ENCODE measurements at places on chromosomes 7 and 10.

- DNase-seq = no peak
These were observed 74.1 kb upstream of the DUSP5 start for GRCh38 chr10:110423650-110424049.

- no peak for DNase-seq
These were observed 80.6 kb upstream of the NAMPT start for GRCh38 chr7:106365252-106366005.

DNA sequence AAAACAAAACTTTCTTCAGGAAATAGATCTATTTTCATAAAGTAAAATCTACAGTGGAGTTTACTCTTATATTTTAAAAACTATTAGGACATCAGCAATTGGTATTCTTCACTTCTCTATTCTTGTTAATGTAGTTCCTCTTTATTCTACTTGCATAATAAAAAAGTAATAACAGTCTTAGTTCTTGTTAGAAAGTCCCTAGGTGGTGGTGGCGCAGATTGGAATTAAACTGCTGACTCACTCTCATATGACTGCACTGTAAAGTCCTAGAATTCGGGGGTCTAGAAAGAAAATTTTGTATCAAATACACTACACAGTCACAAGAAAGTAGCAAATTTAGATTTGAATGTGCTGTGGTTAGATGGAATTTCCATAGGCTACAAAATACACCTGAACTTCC lies 44.6 kb upstream of the TES start:
- DNase-seq = no peak

GRCh38 chr10:17155826-17156225 lies 26.2 kb upstream of the CUBN start:
- no peak for DNase-seq

GRCh38 chr10:47024046-47024322 lies 112.8 kb downstream of the PTPN20 start:
- no peak for DNase-seq

DNA sequence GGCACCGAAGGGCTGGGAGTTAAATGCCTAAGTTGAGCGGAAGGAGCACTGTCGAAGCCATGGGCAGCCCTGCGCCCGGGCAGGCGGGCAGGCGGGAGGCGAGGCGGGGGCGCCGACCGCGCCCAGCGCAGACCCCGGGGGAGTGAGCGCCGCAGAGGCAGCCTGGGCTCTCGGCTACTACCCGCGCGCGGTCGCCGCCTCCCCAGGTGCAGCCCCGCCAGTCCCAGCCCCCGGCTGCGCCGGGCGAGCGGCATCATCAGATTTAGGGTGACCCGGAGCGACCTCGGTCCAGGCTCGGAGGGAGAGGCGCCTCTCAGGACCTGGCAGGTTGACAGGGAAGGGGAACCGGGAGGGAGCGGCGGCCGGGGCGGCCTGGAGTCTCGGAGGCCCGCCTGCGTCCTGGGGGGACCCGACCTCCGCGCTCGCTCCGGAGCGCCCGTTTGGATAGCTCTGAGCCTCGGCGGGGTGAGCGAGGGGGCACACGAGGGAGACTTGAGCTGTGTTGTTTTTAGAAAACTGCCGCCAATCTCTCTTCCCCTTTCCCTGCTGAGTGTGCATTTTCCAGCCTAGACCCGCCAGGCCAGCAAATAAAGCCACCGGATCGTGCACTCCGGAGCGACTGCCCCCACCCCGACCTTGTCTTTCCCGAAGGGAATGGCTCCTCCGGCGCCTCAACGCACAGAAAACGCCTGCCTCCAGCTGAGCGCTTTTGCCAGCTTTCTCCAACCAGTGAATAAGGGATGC lies 2.3 kb upstream of the NRP1 start:
- DNase-seq = no peak

DNA sequence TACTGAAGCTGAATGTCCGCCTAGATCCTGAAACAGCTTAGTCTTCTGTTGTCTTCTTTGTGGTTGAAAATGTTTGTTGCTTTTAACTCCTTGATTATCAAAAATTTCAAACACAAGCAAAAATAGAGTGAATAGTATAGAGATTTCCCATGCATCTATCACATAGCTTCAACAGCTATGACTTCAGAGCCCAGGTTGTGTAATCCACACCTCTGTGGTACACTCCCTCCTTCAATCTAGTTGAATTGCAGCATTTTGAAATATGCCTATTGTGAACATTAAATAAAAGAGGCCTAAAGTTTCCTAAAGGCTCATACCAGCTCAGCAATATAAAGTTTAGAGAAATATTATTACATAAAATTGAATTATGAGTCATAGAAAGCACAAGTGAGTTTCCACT lies 204.7 kb upstream of the HDAC9 start:
- DNase-seq = no peak

DNA sequence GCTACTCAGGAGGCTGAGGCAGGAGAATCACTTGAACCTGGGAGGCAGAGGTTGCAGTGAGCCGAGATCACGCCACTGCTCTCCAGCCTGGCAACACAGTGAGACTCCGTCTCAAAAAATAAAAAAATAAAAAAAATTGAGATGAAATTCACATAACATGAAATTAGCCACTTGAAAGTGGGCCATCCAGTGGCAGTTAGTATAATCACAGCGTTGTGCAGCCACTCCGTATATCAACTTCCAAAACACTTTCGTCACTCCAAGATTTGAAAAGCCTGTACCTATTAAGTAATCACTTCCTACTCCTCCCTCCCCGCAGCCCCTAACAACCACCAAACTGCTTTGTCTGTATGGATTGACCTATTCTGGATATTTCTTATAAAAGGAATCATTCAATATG lies 20.7 kb upstream of the CACUL1 start:
- no peak for DNase-seq

DNA sequence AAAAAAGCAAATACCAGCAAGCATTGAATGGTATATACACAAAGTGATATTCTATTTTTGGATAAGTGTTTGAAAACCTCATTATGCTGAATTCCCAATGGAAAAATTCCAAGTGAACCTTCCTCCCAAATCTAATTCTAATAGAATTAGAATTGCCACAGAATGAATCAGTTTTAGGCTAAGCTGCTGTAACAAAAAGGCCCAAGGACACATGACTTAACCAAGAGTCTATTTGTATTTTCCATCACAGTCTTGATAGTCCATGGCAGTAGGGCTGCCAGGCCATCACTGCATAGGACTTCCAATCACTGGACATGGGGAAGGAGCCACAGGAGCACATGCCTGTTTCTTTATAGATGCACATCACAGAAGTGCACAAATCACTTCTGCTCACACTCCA lies 91.2 kb upstream of the IFRD1 start:
- DNase-seq = no peak

- DNase-seq = no peak
These were observed 36.0 kb downstream of the SFMBT2 start for GRCh38 chr10:7374795-7375194.

GRCh38 chr7:40673285-40673684 lies 538.5 kb downstream of the SUGCT start:
- no peak for DNase-seq

DNA sequence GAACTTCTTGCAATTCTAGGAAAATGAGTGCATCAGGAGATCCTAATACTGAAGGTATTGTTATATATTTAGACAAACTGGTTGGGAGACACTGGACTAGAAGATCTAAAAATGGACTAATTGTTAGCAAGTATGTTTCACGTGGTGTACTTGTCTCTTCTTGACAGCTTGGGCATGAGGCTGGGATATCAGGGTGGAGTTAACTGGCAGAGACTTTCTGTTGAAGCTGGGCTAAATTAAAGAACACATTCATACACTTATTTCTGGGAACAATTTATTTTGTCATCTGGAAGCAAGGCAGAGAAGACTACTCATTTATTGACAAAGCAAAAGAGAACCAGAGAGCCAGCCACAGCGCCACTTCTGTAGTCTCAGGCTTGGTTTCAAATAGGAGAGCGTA lies 25.9 kb downstream of the TYW1 start:
- DNase-seq = no peak

DNA sequence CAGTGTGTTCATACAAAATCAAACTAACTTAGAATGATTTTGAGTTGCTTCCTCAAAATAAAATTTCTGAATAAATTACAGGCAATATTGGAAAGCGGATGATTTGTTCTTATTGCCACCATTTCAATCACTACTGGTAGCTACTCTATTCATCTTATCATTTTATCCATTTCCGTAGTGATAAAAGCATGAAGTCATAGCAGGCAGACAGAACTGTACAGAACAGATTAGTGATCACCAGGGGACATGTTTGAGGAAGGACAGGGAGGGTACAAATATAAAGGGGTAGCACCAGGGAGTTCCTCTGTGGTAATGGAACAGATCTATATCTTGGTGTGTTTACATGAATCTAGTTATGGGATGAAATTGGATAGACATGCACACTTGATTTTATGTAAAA lies 138.5 kb downstream of the WNT2 start:
- DNase-seq = no peak

- no peak for DNase-seq
These were observed 45.4 kb upstream of the GDF10 start for GRCh38 chr10:47254611-47255010.

- no peak for DNase-seq
These were observed 77.3 kb upstream of the RPA3 start for GRCh38 chr7:7795630-7796121.

DNA sequence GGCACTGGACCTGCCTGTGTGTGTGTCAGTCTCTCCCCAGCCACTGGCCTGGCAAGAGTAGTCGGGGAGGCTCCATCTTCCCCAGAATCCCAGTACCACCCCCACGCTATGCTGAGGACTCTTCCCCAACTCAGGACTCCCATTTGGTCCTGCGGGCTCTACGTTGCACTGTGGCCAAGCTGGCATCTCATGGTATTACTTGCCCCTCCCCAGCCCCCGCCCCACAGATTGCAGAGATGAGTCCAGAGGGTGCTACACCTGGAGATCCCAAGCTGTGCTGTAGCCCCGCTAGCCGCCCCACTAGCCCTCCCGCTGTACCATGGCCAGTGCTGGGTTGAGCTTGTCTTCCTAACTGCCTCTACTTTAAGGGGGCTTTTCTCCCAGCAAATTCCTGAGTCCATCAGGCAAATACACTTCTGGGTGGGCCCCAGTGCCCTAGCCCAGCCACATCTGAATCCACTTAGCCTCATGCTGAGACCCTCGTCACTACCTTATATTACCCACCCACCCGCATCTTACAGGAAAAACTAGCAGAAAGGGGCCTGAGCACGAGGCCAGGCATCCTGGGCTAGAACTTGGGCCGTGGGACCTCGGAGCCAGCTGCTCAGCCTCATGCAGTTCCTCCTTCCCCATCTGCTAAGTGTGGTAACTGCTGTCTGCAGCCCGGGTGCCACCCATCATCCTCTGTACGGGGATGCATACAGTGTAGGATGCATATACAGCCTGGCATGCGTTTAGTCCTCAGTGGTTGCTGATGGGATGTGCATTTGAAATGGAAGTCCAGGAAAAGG lies 65.8 kb upstream of the CACUL1 start:
- no peak for DNase-seq

DNA sequence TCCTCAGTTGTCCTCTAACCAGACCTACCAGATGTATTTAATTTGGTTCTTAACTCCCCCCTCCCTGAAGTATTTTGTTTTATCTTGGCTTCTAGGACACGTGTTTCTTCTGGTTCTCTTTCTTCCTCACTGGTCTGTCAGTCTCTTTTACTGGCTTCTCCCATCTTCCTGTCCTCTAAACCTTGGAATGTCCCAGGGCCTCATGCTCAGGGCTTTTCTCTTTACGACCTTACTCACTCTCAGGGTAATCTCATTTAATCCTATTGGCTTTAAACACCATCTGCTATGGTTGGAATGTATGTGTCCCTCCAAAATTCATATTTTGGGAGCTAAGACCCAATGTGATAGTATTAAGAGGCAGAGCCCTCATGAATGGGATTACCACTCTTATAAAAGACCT lies 418.2 kb upstream of the PODXL start:
- no peak for DNase-seq

- DNase-seq = no peak
These were observed 95.6 kb downstream of the SNX13 start for GRCh38 chr7:17844514-17845196.

DNA sequence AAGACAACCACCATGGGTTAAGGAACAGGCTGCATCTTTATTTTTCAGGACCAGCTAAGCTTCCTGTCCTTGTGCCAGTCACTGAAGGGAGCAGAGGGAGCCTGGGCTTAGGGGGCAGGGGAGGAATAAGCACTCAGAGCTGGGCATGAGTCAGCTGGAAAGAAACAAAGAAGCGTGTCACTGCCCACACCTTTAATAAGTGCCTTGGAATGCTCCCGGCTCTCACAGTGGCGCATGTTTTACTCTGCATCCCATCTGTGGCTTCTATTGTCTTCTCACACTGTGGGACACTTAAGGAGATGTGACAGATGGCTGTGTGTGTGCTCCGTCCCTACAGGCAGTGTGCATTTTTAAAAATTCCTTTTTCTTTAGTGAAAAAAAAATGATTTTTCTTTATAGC lies 71.7 kb downstream of the MTURN start:
- no peak for DNase-seq

DNA sequence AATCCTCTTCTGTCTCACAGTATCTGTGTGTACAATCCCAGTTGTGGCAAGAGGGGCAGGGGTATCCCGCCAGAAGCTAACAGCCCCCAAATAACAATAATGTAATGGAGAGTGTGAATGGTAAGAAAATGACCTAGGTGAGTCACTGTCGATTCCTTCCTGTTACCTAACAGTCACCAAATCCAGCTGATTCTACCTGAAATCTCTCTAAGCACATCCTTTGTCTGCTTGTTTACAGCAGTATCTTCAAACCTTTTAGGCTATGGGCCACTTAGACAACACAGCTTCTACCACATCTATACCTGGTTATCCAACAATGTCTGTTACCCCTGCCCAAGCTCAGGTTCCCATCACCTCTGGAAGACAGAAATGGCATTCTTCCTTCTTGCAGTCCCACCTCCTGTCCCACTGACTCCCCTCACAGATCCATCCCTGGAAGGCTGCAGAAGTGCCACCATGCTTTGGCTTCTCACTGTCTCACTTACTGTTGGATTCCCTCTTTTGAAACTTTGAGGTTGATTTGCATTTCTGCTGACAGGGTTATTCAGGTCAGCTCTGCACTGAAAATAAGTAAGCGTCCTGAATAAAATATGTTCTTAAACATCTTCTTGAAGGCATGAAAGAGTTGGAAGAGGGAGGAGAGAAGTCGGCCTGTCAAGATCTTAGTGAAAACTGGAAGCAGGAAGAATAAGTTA lies 13.1 kb downstream of the PIP4K2A start:
- DNase-seq = no peak

DNA sequence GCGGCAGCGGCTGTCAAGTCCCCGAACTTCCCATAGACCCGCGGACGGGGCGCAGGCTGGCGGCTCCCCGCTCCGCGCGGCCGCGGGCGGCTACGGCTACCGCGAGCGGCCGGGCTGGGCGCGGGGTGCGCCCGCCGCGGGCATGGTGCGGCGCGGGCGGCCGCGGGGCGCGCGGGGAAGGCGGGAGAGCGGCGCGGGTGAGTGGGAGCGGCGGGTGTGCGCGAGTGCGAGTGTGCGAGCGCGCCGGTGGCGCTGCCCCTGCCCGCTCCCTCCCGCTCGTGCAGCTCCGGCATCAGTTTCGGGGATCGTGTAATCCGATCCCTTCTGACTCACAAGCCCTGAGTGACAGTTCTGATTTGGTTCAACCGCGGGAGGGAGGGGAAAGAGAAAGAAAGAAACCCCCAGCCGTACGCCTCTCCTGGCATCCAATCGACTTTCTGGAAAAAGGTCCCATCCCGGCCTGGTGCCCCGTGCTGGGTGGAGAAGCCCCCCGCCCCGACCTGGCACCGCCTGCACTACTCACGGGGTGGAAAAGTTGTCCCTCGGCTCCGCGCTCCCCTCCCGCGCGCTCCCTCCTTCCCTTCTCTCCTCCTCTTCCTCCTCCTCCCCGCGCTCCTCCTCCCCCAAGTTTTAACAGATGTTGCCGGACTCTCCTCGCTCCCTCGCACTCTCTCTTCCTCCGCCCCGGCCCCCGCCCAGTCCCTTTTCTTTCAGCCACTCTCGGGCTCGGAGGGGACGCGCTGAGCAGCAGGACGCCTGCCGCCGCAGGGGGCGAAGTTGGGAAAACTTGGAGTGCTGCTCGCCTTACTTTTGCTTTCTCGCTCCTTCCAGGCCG lies at the start of gene GLI3:
Gene GLI3 (minus strand): TSS at position 234 of the 835 bp plus-strand sequence. CDS start 13,956 bp downstream, outside the sequence.
- no peak for DNase-seq
